ENCODE measurements at places on chromosomes 7 and 10.

- no peaks in the 10 kb centered on the region for H3K4me1 ChIP-seq
- no peak for DNase-seq
- no peak overlapping the region for H3K4me3 ChIP-seq
- no peaks in the 10 kb centered on the region for H3K27me3 ChIP-seq
- no peak overlapping the region for H3K27ac ChIP-seq
- peaks cover 40% of the 10 kb centered on the region for H3K36me3 ChIP-seq
Measured at GRCh38 chr7:38727184-38727940, 96.2 kb upstream of the AMPH start.

GRCh38 chr10:3781468-3782145 lies 3.4 kb downstream of the KLF6 start:
- peak; percentile 55 for DNase-seq
- H3K4me1 ChIP-seq = peaks cover 78% of the 10 kb centered on the region
- peak overlapping the region; percentile 98 for H3K4me3 ChIP-seq
- peak overlapping the region; percentile 100 for H3K27ac ChIP-seq

GRCh38 chr7:107130487-107131220 lies 38.1 kb upstream of the HBP1 start:
- H3K4me1 ChIP-seq = peaks cover 7% of the 10 kb centered on the region
- no peak overlapping the region for H3K27ac ChIP-seq
- no peak for DNase-seq
- H3K4me3 ChIP-seq = no peak overlapping the region
- H3K36me3 ChIP-seq = peaks cover 5% of the 10 kb centered on the region

DNA sequence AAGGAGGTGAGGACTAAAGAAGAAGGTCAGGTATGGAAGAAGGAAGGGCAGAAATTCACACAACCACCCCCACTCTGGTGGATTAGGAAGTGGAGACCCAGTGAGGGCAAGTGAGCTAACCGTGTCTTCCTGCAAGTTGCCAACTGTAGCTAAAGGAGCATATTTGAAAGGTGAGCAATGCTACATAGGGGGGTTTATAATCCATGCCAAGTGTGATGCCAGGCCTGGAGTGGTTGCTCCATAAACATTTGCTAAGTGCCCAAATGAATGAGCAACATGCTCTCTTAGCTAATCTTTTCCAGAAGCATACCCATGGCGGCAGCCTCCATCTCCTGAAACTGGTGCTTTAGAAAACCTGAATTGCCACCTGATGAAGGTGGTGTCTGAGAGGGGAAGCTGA lies 121.6 kb downstream of the LRRC18 start:
- DNase-seq = no peak
- no peaks in the 10 kb centered on the region for H3K4me1 ChIP-seq

- no peak overlapping the region for H3K4me3 ChIP-seq
- H3K27ac ChIP-seq = no peak overlapping the region
- H3K27me3 ChIP-seq = peaks cover 7% of the 10 kb centered on the region
- no peak for DNase-seq
- H3K4me1 ChIP-seq = no peaks in the 10 kb centered on the region
Measured at GRCh38 chr7:107007892-107008287, 36.6 kb upstream of the PRKAR2B start.

DNA sequence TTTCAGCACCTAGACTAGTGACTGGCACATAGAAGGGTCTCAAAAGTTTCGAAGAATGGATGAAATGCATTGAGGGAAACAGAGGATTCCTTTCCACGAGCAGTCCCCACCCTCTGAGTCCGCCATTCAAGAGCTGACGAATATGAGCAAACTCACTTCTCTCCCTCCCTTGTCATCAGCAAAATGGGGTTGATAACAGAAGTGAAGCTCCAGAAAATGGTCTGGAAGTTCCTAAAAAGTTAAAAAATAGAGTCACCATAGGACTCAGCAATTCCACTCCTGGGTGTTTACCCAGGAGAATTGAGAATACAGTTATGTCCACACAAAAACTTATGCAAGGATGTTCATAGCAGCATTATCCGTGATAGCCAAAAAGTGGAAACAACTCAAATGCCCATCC lies 25.0 kb upstream of the SRGN start:
- H3K4me1 ChIP-seq = peaks cover 12% of the 10 kb centered on the region
- no peak overlapping the region for H3K4me3 ChIP-seq
- DNase-seq = no peak
- H3K27ac ChIP-seq = no peak overlapping the region
- no peaks in the 10 kb centered on the region for H3K27me3 ChIP-seq

DNA sequence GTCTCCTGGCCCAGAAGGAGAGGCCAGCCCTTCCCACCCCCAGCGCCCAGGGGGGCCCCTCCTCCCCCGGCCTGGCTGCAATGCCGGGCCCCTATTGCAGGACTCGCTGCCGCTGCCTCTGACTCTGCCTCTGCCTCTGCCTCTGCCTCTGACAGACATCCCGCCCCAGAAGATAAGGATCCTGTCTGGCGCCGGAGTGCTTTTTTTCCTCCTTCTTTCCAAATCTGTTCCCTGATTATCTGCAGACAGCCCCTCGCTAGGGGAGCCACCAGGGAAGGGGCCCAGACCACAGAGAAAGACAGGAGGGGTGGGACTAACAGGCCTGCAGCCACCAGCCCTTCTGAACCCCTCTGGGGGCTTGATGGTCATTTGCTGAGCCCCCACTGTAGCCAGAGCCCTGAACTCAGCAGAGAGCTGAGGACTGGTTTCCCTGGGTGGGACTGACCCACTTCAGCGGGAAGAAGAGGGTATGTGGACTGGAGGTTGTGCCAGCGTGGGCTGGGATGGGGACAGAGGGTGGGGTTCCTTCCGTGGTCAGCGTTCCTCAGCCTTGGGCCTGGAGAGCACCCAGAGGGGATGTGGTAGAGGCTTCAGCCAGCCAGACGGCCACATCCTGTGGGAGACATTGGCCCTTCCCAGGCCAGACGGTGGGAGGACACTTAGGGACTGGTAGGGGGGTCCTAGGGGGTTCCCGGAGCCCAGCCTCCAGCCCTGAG lies 22.8 kb downstream of the UNC5B start:
- peaks cover 63% of the 10 kb centered on the region for H3K27me3 ChIP-seq
- H3K36me3 ChIP-seq = no peaks in the 10 kb centered on the region
- H3K27ac ChIP-seq = no peak overlapping the region
- no peak for DNase-seq
- H3K4me1 ChIP-seq = no peaks in the 10 kb centered on the region
- no peak overlapping the region for H3K4me3 ChIP-seq

DNA sequence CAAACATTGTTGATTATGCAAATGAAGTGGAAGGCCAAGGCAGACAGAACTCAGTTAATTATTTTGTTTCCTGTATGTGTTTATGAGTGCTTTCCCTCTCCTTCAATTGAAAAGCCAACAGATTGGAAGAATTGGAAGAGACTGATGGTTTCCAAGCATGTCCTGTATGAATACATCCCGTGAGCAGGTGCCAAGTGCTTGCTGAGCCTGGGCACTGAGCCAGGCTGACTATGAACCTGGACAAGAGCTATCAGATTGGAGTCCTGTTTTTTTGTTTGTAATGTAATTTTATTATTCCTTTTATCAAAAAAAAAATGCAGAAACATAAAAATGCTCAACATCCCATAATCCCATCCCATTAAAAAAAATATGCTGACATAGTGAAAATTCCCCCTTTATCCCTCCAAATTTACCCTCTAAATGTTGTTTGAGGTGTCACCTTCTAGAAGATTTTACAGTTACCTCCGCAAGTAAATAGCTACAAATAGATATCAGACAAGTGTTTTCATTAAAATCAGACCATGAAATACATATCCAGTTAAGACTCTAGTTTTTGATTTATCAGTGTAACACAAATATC lies 449.5 kb downstream of the GRID1 start:
- H3K4me1 ChIP-seq = no peaks in the 10 kb centered on the region
- H3K27ac ChIP-seq = no peak overlapping the region
- peaks cover 12% of the 10 kb centered on the region for H3K27me3 ChIP-seq
- DNase-seq = no peak
- no peak overlapping the region for H3K4me3 ChIP-seq

DNA sequence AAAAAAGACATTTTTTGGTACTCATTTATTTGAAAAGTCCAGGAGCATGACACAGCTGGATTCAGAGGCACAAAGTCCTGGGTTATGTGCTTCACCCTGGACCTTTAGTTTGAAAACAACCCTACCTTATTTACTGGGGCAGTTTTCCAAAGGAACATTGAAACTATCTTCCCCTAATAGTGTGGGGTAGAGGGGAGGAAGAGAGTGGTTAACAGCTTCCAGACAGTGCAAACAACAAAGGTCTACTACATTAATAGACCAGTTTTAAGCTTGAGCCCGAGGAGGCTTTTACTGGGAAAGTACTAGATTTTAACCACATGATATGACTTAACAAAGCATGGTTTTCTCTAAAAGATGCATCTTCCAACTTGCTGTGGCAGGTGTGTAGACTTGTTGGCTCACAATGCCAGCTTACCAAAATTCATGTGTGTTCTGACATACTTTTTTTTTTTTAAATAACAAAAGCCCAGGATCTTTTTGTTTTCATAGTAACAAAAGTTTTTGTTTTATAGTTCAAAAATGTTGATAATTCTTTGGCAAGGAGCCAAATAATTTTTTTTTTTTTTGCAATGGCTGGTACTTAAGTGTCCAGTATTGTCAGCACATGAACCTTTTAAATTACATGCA lies 1.8 kb downstream of the GSTO1 start:
- H3K27me3 ChIP-seq = no peaks in the 10 kb centered on the region
- peak overlapping the region; percentile 88 for H3K4me3 ChIP-seq
- peaks cover 50% of the 10 kb centered on the region for H3K4me1 ChIP-seq
- H3K36me3 ChIP-seq = peaks cover 41% of the 10 kb centered on the region
- peak overlapping the region; percentile 96 for H3K27ac ChIP-seq

DNA sequence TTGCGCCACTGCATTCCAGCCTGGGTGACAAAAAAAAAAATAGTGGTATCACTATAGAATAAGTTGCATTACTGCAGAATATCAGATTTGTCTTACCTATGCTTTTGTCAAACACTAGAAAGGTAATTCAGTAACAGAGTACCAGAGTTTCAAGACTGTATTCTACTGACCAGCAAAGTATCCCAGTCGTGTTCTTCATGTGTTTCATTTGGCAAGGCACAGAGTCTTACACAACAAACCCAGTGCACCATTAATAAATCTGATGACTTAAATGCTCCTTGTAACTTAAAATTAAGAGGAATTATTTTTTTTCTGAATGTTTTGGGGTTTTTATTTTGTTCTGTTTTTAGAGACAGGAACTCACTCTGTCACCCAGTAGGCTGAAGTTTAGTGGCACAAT lies 34.4 kb upstream of the PBLD start:
- H3K27me3 ChIP-seq = no peaks in the 10 kb centered on the region
- H3K36me3 ChIP-seq = peaks cover 30% of the 10 kb centered on the region
- H3K27ac ChIP-seq = no peak overlapping the region
- H3K4me3 ChIP-seq = no peak overlapping the region
